ENCODE measurements at places on chromosomes 12 and 14.

GRCh38 chr14:95313707-95314106, 6.0 kb downstream of the CLMN start:
- DNase-seq: no peak

DNA sequence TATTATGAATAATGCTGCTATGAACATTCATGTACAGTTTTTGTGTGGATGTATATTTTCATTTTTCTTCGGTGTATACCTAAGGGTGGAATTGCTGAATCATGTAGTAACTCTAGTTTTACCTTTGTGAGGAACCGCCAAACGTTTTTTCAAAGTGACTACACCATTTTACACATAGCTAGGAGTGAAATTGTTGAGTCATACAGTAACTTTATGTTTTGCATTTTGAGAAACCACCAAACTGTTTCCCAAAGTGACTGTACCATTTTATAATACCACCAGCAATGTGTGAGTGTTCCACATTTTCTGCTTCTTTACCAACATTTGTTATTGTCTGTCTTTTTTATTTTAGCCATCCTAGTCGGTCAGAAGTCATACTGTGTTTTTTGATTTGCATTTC, 3.1 kb upstream of the TPH2 start:
- DNase-seq: no peak

- no peak for DNase-seq
Measured at GRCh38 chr14:71472356-71473340, 459.6 kb upstream of the RGS6 start.

- no peak for DNase-seq
Measured at GRCh38 chr12:13362260-13362841, 165.8 kb downstream of the EMP1 start.
